Tongue (tissue), 3 donors: ENCODE measurements at places on chromosomes 16 and 17.
A peak's percentile ranks its signal among the peaks of the same experiment; 100 is the strongest.

GRCh38 chr17:51778842-51779241, 379.7 kb downstream of the CA10 start:
- no peak for DNase-seq

- DNase-seq, result no peak
These were observed at the start of gene EVI2B for GRCh38 chr17:31313982-31314781. EVI2B (minus strand) TSS chr17:31314054; CDS start chr17:31305609, 8,445 bp downstream.

GRCh38 chr16:85491798-85492294, 121.3 kb upstream of the GSE1 start:
- peak; percentile 72 for DNase-seq

DNA sequence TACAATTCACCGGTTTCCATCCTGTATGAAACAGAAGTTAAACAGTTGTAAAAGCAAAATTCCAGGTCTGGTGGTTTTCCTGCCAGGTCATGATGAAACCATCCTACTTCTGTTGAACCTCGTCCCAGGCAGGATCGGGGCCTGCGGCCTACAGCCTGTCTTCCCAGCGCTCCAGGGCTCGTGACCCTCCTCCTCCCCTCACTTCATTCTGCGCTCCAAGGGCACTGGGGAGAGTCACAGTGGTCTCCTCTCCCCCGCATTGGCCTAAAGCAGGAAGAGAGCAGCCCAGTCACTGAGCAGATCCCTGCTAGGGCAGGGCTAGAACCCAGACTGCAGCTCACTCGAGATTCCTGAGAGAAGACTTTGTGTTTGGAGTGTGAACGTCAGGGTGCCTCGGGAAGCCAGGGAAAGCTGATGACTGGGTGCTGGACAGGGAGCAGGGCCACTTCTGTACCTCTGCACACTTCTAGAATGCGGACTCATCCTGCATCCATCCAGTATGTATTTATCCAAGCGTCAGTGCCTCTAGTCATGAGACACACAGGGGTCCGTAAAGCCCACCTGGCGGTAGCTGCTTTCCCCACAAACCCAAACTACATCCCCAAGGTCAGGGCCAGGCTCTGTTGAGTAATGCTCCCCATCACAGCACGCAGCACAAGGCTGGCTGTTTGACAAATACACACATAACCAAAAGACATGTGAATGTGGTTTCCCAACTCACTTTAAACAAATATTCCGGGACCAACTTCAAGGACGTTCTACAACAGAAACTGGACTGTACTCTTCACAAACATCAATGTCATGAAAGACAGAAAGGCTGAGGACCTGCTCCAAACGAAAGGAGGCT, 1.7 kb upstream of the ITGAE start:
- DNase-seq, result peak; percentile 63

GRCh38 chr16:78105517-78105916, 6.1 kb downstream of the WWOX start:
- no peak for DNase-seq

DNA sequence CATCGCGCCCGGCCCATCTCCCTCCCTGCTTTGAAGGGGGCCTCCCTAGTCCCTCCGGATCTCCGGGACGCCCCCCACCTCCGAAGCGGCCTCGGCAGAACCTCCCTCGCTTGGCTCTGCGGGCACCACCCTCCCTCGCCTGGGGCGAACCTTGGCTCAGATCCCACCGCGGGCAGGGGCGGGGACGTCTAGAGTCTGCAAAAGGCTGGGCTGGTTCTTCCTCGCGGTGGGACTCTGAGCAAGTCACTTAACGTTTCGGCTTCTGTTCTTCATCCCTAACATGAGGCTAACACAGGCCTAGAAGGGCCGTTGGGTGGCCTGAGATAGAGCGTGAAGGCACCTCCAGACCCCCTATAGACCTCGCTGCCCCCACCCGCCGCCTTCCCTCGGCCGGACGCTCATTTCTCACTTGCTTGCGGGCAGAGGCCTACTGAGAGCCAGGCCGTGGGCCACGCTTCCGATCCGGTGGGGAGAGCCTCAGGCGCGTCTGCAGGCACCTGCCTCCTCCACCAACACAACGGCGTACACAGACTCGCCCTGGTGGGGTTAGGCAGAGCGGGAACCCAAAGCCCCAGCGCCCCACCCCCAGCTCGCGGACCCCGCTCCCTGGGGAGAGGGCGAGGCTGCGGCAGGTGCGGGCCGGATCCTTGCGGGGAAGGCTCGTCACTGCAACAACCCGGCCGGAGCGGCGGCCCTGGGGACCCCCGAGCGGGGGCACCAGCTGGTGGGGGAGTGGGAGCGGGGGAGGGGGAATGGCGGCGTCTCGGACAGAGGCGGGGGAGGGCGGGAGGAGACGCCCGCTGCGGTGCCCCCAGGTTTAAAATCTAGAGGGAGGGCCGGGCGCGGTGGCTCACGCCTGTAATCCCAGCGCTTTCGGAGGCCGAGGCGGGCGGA, 5.4 kb downstream of the MYO1C start:
- DNase-seq, result peak; percentile 88

- no peak for DNase-seq
These were observed 10.2 kb downstream of the CIBAR2 start for GRCh38 chr16:85101956-85102630.

GRCh38 chr17:78876094-78876597, 26.9 kb downstream of the CEP295NL start:
- no peak for DNase-seq

GRCh38 chr17:79019632-79020584, 4.1 kb upstream of the C1QTNF1 start:
- peak; percentile 79 for DNase-seq

- DNase-seq, result no peak
These were observed 9.8 kb downstream of the PHB1 start for GRCh38 chr17:49404906-49405305.

GRCh38 chr17:9509236-9509816, 66.3 kb downstream of the STX8 start:
- DNase-seq, result no peak

DNA sequence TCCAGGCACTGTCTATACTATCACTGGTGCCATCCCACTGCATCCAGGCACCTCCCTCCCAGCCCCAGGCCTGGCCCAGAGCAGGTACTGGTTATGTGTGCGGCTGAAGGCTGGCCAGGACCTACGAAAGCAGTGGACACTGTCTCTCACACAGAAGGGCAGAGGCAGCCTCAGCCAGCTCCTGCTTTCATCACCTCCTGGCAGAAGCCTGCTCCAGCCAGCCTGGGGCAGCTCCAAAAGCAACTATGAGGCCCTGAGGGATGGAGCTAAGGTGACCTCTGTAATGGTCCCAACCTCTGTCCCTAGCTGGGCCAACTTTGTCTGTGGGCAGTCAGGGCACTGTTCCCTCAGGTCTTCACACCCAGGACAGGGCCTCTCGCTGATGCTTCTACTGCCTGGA, 18.8 kb downstream of the HSD11B2 start:
- no peak for DNase-seq

DNA sequence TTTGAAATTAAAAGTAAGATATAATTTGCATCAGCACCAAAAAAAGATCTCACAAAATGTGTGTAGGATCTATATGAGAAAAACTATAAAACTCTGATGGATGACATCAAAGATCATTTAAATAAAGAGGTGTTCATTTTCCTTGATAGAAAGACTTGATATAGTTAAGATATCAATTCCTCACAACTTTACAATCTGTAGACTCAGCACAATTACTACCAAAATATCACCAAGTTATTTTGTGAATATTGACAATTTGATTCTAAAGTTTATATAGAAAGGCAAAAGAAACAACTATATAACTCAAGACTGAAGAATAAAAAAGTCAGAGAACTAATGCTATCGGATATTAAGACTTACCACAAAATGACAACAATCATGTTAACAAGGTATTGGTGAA, 638.9 kb downstream of the HS3ST4 start:
- DNase-seq, result no peak
